ENCODE measurements at places on chromosomes 11 and 22.

DNA sequence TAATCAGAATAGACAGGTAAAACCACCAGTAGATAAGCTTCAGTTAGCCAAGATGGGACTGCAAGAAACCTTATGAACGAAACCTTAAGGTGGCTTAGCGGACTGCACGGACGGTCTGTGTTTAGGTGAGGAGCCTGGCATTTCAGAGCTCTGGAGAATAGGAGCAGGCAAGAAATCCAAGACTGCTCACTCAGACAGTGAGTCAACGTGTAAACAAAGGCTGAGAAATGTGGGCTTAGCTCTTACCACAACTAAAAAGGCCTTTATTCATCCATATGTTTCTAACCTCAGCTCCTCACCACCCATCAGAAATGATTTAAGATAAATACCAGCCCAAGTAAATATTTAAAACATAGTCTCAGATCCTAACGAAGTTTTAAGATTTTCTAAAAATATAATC lies 657.7 kb downstream of the OPCML start:
- DNase-seq, result no peak

- no peak for DNase-seq
Measured at GRCh38 chr11:70290361-70291065, 20.0 kb downstream of the PPFIA1 start.

- DNase-seq, result no peak
Measured at GRCh38 chr11:16973338-16973964, 40.8 kb downstream of the PLEKHA7 start.

- peak; percentile 94 for DNase-seq
Measured at GRCh38 chr11:3057069-3057963, at the start of gene CARS1. CARS1 (minus strand) TSS chr11:3057423; CDS start chr11:3057367, 56 bp downstream.

DNA sequence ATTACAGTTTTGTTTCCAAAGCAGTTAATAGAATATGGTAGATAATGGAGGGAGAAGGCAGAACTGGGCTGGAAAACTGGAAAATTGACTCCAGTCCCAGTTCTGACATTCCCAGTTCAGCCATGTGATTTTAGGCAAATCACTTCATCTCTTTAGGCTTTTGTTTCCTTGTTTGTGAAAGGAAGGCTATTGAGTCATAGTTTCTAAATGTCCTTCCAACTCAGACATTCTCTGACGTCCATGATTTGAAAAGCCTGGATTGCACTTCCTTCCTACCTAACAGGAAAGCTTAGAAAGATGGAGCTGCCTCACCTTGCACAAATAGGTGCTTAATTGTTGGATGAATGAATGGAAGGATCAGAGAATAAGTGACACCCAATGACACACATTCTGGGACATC lies 19.8 kb upstream of the GALNT18 start:
- DNase-seq, result no peak

Data from activated CD4-positive, alpha-beta T cell treated with anti-CD3 and anti-CD28 coated beads for 4 hours (primary cell).